Uterine smooth muscle cell (primary cell): ENCODE measurements at places on chromosomes 13 and 19. TPM values are rescaled to one million over a fixed set of nuclear protein-coding genes. Genes with fewer than 3 reads are reported as not detected.

SLC15A1 gene
- not detected in 2 replicates for total RNA-seq

C19orf53 gene
- 57.2 and 63.3 TPM in 2 replicates for total RNA-seq

PRR20B gene
- not detected in 2 replicates for total RNA-seq

ZNF763 gene
- 0.55 and 1.1 TPM in 2 replicates for total RNA-seq

CACNG7 gene
- total RNA-seq, result 0.12 TPM in 1 of 2 replicates, not detected in the other

FAM216B gene
- total RNA-seq, result not detected in 2 replicates

PEAK3 gene
- total RNA-seq, result not detected in 2 replicates

CGB7 gene
- 0.22 and 0.37 TPM in 2 replicates for total RNA-seq

ZNF665 gene
- total RNA-seq, result 4.4 and 4.6 TPM in 2 replicates

KLK15 gene
- not detected in 2 replicates for total RNA-seq

TMEM161A gene
- 19.3 and 25.5 TPM in 2 replicates for total RNA-seq

ZNF625 gene
- 11.2 and 14.5 TPM in 2 replicates for total RNA-seq

CCDC8 gene
- 30.4 and 37.2 TPM in 2 replicates for total RNA-seq

UBE2L5 gene
- total RNA-seq, result not detected in 2 replicates

LILRB2 gene
- not detected in 2 replicates for total RNA-seq

METTL21C gene
- not detected in 2 replicates for total RNA-seq

ZNF471 gene
- total RNA-seq, result 2.3 and 4.4 TPM in 2 replicates

ZIC2 gene
- not detected in 2 replicates for total RNA-seq

KRTDAP gene
- not detected in 2 replicates for total RNA-seq

MLLT1 gene
- total RNA-seq, result 5.2 and 6.5 TPM in 2 replicates

ZNF845 gene
- total RNA-seq, result 8.4 and 9.1 TPM in 2 replicates
